ENCODE measurements at places on chromosomes 7 and 10.

GRCh38 chr7:155992974-155993373 lies 180.7 kb upstream of the SHH start:
- DNase-seq, result no peak

DNA sequence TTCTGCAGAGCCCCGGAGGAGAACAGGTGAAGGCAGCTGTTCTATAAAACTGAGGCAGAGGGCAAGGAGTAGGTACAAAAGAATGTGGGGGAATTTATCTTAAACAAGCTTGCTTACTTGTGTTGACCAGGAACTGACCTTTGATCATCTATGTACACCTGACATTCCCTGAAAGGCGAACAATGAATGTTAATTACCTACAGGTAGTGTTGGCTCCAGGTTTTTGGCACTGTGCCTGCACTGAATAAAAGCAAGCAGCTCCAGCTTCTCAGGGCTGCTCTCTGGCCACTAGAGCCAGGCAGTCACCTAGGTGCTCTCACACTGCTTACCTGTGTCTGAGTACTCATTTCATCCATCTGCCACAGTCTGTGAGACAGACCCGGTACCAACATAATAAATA lies 87.0 kb downstream of the RAPGEF5 start:
- DNase-seq, result no peak

DNA sequence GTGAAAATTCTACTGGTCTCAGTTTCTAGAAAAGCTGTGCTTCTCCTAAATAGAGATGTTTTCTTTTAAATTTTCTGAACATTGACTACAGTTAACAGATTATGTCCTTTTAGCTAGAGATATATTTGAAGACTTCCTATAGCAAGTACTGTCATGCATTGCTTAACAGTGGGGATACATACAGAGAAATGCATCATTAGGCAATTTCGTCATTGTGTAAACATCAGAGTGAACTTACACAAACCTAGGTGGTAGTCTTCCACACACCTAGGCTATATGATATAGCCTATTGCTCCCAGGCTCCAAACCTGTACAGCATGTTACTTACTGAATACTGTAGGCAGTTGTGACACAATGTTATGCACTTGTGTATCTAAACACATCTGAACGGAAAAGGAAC lies 28.5 kb downstream of the PIK3CG start:
- no peak for DNase-seq

DNA sequence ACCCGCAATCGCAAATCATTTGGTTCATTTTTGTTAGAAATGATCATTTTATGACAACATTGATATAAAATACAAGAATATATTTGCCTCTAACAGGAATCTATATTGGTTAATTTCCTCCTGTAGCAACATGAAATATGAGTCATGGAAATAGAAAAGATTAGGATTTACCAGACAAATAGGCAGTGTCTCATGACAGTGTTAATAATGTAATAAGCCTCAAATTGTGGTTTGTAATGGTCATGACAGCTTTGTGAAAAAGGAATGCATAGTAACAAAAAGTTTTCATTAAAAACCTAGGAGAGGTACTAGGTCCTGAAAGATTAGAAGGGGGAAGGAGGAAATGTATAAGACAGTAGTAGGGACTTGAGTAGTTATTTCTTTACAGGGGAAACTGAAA lies 7.9 kb upstream of the SLK start:
- DNase-seq, result no peak

GRCh38 chr10:34528320-34528719 lies 286.8 kb downstream of the PARD3 start:
- peak; percentile 92 for DNase-seq

- DNase-seq, result no peak
Measured at GRCh38 chr10:100621360-100622205, 85.8 kb downstream of the HIF1AN start.

GRCh38 chr7:121752706-121753105 lies 120.3 kb upstream of the PTPRZ1 start:
- DNase-seq, result no peak

DNA sequence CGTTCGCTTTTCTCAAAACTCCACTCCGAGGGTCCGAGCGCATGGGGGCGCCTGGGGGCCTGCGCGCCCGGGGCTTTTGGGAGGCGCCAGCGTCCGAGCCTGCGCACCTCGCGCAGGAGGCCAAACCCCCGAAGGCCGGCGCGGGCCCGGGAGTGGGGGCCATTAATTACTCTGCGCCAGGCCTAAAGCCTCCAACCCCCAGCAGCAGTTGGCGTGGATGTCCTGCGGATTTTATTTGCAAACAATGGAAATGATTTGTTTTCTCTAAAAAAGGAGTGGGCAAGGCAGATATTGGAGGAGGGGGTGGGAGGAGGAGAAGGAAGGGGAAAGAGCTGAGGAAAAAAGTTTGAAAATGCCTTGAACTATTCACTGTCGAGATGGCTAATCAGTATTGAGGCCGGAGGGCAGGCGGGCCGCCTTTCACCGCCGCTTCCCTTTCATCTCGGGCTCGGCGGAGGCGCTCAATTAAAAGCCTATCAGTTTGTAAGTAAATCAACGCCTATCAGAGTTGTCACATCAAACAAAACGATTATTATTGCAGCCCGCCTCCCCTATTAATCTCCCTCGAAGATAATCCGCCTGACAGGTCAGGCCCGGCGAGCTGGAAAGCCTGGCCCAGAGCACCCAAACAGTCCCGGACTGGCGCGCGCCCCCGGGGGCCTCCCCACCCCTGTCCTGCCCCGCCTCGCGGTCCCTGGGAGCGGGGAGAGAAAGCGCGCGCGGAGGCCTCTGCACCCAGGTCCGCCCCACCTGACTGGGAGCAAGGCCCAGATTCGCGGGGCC lies 3.4 kb upstream of the ZNF503 start:
- DNase-seq, result no peak

DNA sequence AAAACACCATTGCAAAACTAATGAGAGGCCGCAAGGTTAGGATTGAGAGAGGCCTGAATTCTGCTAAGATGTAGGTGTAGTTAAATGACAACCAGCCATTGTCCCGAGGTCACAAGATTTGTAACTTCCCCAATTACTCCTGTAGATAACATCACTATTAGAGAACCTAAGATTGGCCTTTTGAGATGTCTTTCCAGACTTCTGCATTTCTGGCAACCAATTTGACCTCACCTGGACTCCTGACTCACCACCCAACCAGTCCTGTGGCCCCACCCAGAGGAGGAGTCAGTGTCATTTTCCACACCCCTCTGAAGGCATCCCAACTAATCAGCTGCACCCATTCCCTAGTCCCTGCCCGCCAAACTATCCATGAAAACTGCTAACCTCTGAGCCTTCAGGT lies 115.7 kb downstream of the PRKAG2 start:
- DNase-seq, result no peak

GRCh38 chr7:5541087-5541992 lies 117.7 kb upstream of the TNRC18 start:
- DNase-seq, result no peak

- no peak for DNase-seq
Measured at GRCh38 chr7:148436571-148436970, 154.0 kb upstream of the C7orf33 start.

DNA sequence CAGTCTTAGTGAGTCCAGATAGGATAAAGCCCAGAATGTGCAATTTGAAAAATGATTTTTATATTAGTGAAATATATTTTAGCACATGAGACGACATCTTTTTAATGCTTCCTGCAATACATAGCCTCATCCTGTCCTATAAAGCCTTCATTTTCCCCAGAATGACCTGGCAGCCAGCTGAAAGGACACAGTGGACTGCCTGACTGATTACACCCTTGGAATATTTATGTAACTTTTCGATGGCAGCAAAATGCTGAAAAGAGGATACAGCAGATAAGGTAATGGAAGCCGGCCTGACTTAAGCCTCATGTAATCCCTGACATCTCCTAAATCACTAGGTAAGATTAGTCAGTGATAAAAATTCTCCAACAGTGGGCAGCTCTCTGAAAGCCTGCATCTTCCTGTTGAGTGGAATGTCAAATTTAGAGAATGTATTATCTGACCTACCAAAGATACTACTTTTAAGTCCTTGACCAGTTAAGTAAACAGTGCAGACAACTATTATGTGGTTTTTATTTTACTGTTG lies 210.7 kb upstream of the STEAP1 start:
- DNase-seq, result no peak
